H9 (cell line): ENCODE measurements at places on chromosomes 4 and X.

GRCh38 chr4:8218371-8219031 lies 19.4 kb downstream of the SH3TC1 start:
- DNase-seq = no peak

GRCh38 chr4:75248770-75249407 lies 265.3 kb downstream of the RCHY1 start:
- DNase-seq = no peak

- DNase-seq = no peak
These were observed 720 bp upstream of the STK26 start for GRCh38 chrX:132022198-132022966.

DNA sequence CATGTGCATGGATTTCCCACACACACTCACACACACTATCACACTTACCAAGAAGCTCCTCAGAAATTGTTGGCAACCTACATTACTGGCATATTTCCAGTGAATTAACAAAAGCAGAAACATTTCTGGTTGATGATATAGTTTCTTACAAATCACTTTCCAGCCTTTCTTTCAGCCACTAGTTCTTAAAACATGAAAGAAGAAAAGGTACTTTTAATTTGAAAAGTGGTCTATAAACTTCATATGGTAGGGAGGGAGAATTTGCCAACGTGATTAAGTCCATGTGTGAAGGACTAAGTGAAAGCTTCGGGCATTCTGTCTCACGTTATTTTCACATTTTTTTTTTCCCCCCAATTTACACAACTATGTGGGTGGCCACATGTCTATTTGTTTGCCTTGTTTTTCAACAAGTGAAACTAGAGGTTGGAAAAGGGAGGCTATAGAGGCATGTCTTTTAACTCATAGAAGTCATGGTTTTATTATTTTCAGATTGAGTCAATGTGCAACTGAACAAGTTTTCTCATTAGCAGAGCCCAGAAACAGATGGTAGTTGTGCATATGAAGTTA lies 832.1 kb upstream of the INTU start:
- DNase-seq = no peak
